ENCODE measurements at places on chromosomes 1 and 21.

- no peak for DNase-seq
Measured at GRCh38 chr1:162487241-162487640, 10.4 kb upstream of the UHMK1 start.

- no peak for DNase-seq
Measured at GRCh38 chr1:10286244-10286643, 75.9 kb downstream of the KIF1B start.

- no peak for DNase-seq
Measured at GRCh38 chr21:14454016-14455009, 71.4 kb upstream of the HSPA13 start.

GRCh38 chr1:28494737-28495136, 11.1 kb upstream of the RCC1 start:
- no peak for DNase-seq

- no peak for DNase-seq
Measured at GRCh38 chr1:234877761-234878160, 250.9 kb downstream of the TOMM20 start.

- DNase-seq: no peak
Measured at GRCh38 chr21:37870221-37870620, 46.0 kb downstream of the KCNJ6 start.

- peak; percentile 16 for DNase-seq
Measured at GRCh38 chr1:64969305-64970046, 3.1 kb upstream of the JAK1 start.

DNA sequence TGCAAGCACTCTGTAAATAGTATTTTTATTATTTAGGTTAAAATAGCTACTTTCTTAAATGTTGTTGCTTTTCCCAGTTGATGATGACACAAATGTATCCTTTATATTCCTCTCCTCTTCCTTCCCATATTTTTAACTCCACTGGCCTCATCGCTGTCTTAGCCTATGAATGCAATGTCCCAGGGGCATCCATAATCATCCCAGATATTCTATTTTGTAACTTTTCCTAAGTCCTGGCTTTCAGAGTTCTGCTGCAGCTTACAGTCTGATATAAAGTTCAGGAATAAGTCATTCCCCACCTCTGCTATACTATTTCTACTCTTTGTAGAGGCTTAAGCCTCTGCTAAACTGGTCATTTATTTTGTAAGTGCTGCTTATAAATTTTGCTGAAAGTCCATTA, 58.3 kb downstream of the ASTN1 start:
- no peak for DNase-seq

- no peak for DNase-seq
Measured at GRCh38 chr1:193457676-193458075, 271.3 kb upstream of the B3GALT2 start.

DNA sequence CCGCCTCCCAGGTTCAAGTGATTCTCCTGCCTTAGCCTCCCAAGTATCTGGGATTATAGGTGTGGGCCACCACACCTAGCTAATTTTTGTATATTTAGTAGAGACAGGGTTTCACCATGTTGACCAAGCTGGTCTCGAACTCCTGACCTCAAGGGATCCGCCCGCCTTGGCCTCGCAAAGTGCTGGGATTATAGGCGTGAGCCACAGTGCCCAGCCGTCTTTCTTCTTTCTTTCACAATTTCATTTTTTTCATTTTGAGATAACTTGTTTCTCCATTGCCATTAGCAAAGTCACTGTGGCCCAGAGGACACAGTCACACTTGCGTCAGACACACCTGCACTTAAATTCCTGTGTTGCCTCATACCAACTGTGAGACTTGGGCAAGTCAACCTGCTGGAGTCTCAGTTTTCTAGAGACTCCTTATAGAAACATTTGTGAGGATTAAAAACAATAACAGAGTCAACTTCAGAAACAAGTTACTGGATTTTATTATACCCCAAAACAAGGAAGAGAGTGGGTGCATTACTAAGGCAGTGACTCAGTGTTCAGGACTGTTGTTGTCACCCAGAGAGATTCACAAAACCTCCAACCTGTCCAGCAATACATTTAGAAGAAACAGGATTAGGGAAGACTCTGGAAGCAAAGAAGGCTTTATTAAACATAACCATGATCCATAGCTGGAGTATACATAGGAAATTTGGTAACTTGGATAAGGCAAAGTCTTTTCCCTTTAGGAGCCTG, 2.6 kb downstream of the TEDDM1 start:
- no peak for DNase-seq

DNA sequence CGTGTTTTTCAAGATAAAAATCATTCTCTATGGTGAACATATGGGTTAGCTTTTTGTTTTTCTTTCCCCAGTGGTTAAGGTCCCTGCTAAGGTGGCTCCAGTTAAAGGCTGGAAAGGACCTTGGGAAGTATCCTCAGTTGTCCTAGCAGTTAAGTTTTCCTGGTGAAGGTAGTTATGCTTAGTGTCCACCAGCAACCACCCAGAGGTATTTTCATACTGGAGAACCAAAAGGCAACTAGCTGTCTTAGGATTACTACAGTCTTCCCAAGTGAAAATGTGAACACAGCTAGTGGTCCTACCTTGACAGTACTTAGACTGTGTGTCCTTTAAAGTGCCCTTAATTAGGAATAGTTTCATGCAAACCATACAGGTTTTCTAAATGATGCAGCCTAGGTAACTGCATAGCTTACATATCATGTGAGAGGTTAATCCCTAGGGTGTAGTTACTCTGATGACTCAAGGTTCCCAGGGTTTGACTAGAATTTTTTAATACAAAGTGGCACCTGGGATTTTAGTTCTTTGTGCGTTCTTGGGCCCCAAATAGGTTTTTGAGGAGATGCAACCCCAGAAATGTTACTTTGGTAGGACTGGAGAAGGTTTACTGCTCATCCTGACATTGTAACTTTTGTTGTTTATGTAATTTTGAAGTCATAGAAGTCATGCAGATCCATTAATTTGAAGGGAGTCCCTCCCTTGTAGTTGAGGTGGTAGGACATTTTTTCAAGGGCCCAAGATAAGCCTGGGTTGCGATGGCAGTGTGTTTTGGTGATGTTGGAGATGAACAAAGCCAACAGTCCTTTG, 36.5 kb downstream of the YY1AP1 start:
- peak; percentile 45 for DNase-seq

GRCh38 chr21:32966120-32966519, 59.6 kb upstream of the OLIG2 start:
- no peak for DNase-seq

- peak; percentile 64 for DNase-seq
Measured at GRCh38 chr1:147890177-147890790, 12.3 kb upstream of the GJA8 start.

DNA sequence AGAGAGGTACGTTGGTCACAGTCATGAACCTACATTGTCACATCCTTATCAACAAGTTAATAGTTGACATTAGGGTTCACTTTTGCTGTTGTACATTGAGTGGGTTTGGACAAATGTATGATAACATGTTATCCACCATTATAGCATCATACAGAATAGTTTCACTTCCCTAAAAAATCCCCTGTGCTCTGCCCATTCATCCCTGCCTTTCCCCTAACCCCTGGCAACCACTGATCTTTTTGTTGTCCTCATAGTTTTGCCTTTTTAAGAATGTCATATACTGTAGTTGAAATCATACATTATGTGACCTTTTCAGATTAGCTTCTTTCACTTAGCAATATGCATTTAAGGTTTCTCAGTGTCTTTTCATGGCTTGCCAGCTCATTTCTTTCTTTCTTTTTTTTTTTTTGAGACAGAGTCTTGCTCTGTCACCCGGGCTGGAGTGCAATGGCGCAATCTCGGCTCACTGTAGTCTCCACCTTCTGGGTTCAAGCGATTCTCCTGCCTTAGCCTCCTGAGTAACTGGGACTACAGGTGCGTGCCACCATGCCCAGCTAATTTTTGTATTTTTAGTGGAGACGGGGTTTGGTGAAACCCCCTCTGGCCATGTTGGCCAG, 50.6 kb downstream of the UCK2 start:
- DNase-seq: no peak

DNA sequence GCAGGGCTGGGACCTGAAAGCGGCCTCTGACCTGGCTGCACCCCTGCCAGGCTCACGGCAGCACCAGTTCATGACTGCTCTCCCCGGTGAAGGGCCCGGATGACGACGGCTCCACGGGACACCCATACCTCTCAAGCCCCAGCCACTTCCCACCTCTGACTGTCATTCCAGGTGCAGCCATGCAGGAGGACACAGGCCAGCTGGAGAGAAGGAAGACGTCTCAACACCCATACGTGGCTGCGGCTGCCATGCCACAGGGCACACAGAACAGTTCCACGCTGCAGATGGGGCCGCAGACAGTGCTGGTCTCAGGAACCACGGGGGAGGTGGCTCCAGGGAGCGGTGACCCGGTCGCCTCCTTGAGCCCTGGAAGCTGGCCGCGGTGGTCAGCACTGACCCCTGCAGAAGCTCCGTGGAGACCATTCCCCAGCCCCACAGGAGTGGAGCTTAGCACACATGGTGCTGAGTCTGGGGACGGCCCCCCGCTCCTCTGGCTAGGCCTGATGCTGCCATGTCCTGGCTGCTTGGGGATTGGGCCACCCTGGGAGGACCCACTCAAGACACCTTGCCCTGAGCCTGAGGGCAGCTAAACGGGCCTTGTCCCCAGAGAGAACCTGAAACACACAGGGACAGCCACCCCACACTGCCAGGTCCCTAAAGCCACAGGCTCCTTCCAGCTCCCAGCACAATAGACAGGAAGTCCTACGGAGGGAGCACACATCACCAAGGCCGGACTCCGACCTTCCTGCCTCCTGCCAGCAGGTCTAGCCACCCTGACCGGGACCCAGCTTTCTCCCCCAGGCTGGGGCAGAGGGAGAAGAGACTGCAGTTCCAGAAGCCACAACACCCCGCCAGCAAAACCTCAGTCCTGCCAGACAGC, 8.6 kb downstream of the WNT9A start:
- no peak for DNase-seq

GRCh38 chr21:24110846-24111245, 1496.4 kb downstream of the MRPL39 start:
- DNase-seq: no peak

- peak; percentile 90 for DNase-seq
Measured at GRCh38 chr1:8097077-8097799, 71.1 kb upstream of the ERRFI1 start.

GRCh38 chr1:230787471-230787870, 40.3 kb downstream of the CAPN9 start:
- DNase-seq: no peak

GRCh38 chr1:82503822-82504221, 703.1 kb downstream of the ADGRL2 start:
- DNase-seq: no peak

DNA sequence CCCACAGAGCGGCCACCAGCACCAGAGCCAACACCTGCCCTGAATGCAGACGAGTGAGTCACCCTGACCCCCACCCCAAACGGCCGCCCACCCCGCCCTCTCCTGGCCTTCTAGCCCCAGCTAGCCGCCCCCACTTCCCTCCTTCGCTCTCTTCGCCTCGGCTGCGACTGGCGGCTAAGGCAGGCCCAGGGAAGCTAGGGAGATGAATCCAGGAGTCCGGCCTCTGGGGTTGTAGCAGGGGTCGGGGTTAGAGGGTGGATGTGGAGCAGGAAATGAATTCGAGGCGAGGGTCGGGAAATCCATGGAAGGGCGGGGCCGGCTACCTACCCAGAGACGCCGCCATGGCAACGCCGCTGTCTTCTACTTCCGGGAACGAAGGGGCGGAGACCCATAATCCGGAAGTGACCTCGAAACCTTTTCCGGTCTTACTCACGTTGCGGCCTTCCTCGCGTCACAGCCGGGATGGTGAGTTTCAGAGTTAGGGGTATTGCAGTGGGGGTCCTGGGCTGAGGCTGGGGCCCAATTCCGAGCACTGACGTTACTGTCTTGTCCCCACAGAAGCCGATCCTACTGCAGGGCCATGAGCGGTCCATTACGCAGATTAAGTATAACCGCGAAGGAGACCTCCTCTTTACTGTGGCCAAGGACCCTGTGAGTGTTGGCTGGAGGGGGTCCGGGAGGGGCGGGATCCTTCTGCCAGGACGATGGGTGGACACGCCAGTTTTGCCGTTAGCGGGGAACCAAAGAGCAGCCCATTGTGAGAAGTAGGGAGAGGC, at the start of the genes EIF3I and TMEM234:
TSS of gene EIF3I (plus strand) at position 428 of the 776 bp plus-strand sequence. CDS start at position 463, 35 bp downstream.
TSS of gene TMEM234 (minus strand) at position 374 of the 776 bp plus-strand sequence. CDS start at position 343, 31 bp downstream.
- DNase-seq: peak; percentile 91

GRCh38 chr1:27342391-27342777, 562 bp downstream of the SYTL1 start:
- no peak for DNase-seq

DNA sequence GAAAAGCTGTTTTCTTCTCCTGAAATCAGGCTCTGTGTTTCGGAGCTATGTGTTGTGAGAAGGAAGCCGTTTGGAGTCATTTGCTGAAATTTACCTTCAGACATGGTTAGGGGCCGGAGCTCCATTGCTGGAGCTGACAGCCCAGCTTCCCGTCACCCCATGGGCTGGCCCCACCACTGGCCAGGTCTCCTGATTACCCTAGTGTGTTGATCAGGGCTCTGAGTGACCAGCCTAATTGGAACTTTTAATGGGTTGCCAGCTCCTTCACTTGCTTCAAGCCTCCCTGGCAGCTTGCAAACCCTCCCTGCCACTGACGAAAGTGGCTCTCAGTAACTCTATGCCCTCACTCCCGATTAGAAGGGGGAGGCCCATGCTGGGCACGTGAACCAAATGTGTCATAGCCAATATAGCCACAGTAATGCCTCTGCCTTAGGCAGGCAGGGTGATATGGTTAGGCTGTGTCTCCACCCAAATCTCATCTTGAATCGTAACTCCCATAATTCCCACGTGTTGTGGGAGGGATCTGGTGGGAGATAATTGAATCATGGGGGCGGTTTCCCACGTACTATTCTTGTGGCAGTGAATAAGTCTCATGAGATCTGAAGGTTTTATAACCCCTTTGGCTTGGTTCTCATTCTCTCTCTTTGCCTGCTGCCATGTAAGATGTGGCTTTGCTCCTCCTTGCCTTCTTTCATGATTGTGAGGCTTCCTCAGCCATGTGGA, 224.1 kb downstream of the TRABD2B start:
- DNase-seq: no peak

DNA sequence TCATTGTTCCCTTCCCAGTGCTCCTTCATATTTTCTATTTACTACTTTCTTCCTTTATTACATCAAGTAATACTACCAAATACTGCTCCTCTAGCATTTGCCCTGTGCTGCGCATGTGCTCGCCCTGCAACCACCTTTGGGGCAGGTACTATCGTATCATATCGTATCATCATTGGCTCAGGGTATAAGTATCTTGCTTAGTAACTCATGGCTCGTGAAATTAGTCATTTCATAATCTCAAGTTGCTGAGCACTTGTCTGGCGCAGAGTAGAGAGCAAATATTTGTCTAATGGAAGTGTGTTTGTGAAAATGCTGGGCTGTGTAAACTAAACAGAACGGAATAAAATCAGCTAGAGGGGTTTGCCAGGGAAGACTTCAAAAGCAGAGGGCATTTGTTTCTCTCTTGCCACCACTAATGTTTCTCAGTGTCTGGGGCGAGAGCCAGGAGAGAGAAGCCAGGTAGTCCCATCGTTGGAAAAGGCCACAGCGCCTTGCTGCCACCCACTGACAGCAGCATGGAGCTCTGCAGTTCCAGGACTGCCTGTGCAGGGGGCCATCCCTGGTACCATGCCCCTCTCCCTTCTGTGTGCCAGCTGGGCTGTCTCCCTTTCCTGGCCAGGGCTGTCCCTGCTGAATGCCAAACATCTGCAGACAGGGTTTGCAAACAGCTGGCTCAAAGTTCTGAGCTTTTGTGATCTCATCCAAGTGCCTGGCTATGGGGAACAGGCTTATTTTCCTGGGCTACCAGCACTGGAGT, 20.0 kb upstream of the CPT2 start:
- DNase-seq: no peak

GRCh38 chr1:149885339-149886120, 13.8 kb upstream of the BOLA1 start:
- peak; percentile 81 for DNase-seq

GRCh38 chr21:33299181-33299752, 25.5 kb upstream of the IFNAR1 start:
- no peak for DNase-seq

GRCh38 chr1:110645821-110646735, 28.7 kb downstream of the KCNA3 start:
- DNase-seq: peak; percentile 1

- no peak for DNase-seq
Measured at GRCh38 chr1:207056673-207057072, 3.6 kb downstream of the PFKFB2 start.
